ENCODE measurements at places on chromosomes 13 and 19.

- no peak for DNase-seq
These were observed 131.2 kb downstream of the CRYL1 start for GRCh38 chr13:20394506-20394905.

GRCh38 chr13:104416973-104417372, 1350.8 kb upstream of the SLC10A2 start:
- DNase-seq: no peak

DNA sequence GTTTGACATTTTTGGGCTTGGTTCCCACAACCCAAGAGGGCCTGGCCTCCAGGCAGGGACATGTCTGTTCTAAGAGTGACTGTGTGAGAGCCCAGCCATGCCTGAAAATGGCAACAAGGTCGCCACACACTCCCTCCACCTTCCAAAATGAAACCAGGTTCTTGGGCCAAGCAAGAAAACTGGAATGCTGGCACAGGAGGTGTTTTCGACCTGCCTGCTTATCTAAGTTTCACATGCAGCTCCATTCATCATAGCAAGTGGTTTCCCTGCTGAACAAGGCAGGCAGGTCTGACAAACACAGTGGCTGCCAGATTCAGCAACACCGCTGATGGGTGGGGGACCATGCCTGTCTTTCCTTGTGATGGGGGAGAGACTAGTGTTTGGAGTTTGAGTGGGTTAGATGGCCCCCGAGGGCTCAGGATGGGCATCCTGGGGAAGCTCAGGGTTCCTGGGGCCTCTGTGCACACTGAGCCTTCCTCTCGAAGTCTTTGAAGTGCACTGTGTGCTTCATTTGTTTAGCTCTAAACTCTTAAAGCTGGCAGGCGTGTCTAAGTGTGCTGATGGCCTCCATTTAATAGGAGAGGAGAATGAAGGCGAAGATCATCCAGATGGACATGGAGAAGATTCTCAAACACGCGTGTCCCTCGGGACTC, 17.9 kb upstream of the GAS6 start:
- DNase-seq: no peak

- DNase-seq: no peak
These were observed 593.5 kb downstream of the KCTD12 start for GRCh38 chr13:76292726-76293125.

- no peak for DNase-seq
These were observed 1.1 kb downstream of the ARHGAP35 start for GRCh38 chr19:46861691-46862502.

DNA sequence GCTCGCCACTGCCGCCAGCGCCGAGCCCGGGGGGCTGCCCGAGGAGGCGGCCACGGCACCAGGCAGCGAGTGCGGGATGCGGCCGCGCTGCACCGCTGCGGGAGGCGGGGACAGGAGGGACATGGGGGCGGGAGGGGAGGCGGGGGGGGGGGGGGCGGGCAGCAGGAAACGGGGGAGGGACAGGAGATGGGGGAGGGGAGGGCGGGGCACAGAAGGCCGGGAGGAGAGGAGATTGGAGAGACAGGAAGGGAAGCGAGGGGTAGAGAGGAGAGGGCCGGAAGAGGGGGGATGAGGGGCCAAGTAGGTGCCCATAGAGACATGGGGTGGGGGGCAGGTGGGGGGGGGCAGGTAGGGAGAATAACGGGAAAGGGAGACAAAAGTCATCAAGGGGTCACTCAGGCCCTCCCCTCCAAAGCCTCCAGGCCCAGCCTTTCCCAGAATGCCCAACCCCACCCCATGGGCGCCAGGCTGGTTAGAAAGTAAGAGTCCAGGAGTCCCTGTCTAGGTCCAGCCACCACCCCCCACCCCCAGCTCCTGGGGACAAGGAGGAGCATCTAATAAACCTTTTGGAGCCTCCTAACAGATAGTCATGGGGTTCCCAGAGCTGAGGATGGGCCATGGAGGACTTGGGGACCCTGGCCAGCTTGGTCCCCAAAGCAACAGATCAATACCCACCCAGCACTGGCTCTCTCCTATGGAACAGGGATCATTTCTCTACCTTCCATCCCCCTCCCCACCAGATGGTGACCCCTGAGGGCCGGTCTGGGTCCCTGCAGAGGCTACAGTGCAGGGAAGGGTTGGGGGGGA, 9.5 kb downstream of the NR2F6 start:
- DNase-seq: no peak

GRCh38 chr13:102680842-102681740, 13.8 kb downstream of the METTL21C start:
- DNase-seq: no peak

- DNase-seq: no peak
These were observed 35.1 kb downstream of the ELF1 start for GRCh38 chr13:40983725-40984667.

GRCh38 chr19:10984166-10984735, 23.4 kb downstream of the SMARCA4 start:
- no peak for DNase-seq

- no peak for DNase-seq
These were observed 1091.8 kb downstream of the PCDH9 start for GRCh38 chr13:66138172-66138811.

- no peak for DNase-seq
These were observed 567.5 kb downstream of the MYO16 start for GRCh38 chr13:109196948-109197347.

DNA sequence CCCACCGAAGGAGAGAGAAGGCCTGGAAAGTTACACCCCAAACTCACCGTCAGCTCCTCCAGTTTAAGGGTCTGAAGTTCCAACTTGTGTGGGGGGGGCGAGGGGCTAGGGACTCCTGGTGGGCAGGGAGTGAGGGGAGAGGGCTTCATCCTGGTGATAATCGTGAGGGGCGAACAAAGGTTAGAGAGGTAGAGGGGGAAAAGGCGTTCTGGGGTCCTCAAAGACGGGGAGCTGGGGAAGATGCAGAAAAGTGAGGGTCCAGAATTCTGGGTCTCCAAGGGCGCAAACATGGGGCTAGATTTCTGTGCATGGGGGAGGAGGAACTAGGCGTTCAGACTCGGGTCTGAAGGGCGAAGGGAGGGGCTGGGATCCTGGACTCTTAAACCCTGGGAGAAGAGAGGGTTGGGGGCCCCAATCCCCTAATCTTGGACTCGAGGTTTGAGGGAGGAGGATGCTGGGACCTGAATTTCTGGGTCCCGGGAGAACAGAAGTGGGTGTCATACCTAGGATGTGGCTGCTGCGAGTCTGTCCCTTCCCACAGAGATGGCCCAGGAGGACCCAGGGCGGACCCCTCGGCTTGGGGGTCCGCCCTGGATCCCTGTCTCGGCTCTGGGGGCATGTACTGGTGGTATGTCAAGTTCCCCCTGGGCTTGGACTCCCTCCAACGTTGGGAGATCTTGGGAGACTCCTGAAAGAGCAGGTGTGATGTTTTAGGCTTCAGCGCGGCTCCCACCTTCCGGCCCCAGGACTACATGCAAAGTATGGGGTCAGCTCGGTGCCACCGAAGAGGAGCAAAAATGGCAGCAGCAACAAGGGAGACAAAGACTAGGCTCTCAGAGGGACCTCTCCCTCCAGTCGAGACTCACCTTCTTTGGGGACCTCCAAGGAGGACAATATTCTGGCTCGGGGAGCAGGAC, 4.5 kb downstream of the MAMSTR start:
- no peak for DNase-seq

DNA sequence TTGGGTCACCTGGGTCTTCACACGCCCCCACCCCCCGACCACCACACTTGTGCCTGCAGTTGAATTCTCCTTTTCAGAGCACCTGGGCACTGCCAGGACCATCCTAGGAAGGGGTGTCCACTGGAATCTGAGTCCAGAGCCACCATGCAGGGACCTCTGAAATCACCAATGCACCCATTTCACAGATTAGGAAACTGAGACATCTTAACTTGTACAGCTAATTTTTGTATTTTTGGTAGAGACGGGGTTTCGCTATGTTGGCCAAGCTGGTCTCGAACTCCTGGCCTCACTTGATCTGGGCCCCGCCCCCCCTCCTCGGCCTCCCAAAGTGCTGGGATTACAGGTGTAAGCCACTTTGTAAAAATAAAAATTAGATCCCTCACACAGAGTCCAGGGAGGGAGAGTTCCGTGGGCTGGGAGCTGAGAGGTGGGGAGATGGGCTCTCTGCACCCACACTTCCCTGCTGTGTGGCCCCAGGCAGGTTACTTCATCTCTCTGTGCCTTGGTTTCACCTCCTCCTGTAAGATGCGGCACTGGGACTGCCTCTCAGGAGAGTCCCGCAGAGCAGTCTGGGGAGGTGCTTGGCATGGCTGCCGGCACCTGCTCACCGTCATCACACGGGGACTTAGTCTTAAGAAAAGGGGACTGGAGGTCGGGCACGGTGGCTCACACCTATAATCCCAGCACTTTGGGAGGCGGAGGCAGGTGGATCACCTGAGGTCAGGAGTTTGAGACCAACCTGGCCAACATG, 45.9 kb upstream of the C19orf12 start:
- no peak for DNase-seq

DNA sequence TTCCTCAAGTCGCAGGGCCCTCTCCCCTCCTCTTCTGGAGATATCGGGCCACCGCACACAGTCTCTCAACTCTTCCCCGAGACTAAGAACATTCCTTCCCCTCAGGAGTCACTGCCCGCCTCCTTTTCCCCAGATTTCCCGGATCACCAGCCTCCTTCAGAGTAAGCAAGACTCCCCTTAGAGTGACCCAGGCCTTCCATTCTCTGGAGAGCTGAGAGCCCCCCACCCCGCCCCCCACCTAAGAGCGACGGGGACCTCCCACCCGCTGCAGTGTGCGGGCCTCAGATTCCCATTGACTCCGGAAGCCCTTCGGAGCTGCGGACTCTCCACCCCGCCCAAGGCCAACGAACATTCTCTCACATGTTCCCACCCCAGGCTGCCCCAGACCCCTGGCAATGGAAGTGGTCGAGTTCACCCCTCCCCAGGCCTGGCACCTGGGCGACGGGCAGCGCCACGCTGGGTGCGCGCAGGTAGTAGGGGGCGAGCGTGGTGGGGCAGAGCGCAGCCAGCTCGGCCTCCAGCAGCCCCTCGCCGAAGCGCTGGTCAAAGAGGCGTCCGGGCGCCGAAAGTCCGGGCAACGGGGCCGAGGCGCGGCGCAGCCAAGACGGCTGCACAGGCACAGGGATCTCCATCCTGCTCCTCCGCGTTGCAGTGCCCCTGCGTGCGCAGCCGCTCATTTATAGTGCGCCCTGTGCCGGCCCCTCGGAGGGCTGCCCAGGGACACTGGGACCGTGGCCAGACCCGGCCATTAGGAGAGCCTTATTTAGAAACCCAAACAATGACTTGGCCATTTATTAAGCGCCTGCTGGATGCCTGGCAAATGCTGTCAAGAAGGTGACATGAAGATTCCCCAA, at the start of gene HSPB6:
HSPB6 (minus strand) TSS at position 653 of the 854 bp plus-strand sequence; CDS start at position 632, 21 bp downstream.
- no peak for DNase-seq

- no peak for DNase-seq
These were observed 45.6 kb downstream of the RNASEH2B start for GRCh38 chr13:50955241-50955640.

DNA sequence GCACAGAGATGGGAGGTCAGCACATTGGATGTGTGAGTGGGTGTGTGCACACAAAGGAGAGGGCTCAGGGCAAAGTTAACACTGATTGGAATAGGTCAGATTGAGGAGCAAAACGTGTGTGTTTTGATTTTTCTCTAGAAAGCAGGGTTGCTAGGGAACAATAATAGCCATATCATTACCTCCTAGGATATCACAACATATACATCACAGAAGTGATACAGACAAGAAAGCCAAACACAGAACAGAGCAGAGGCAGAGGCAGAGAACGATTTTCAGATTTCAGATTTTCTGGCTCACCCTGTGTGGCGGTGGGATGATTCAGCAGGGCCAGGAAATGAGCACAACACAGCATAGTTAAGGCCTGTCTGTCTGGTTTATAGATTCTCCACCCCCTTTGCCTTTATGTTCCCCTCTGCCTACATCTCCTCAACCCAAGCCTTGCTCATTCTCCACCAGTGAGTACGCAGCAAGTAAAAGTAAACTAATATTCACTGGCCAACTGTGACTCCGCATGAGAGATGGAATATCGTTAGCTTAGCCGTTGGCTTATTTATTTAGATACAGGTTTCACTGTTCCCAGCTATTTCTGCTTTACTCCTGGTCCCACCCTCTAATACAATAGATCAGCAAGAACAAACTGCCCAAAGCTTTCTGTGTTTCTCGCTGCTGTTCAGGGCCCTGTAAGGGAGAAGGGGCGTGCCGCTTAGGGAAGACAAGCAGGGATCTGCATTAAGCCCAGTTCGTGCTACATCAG, 182.7 kb upstream of the TSC22D1 start:
- peak; percentile 71 for DNase-seq

GRCh38 chr13:111566567-111566966, 246.1 kb downstream of the TEX29 start:
- no peak for DNase-seq

DNA sequence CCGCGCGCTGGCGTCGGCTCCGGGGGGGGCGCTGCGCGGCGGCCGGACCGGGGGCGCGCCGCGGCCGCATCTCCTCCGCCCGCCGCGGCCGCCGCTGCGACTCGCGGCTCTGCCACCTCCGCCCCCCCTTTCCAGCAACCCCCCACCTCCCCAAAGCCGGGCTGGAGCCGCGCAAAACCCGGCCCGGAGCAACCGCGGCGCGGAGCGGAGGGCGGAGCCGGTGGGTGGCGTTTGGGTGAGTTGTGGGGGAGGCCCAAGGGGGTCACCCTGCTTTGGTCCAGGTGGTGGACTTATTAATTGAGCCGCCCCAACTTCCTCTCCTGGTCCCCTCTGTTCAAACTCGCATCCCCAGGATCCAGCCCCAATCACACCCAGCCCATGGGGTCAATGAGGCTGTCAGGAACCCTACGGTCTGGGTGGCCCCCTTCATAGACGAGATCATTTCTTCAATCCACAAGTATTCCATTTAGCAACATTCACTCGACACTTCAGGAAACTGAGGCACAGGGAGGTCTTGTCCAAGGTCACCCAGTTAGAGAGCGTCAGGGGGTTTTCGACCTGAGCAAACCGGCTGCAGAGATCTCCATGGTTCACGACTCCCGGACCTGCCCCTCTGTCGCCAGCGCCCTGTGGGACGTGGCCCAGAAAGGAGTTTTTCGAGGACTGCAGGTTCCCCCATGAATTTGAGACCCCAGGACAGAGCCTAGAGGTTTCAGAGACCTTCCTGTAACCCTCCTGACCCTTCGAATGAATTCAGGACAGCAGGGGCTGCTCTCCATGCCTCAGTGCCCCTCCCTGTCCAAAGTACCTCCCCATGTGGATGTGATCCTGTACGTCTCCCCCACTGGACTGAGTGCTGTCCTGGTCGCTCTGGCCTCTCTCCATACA, 22.4 kb upstream of the SEMA6B start:
- DNase-seq: no peak

- DNase-seq: no peak
These were observed 3.7 kb downstream of the GAS6 start for GRCh38 chr13:113860051-113860664.

DNA sequence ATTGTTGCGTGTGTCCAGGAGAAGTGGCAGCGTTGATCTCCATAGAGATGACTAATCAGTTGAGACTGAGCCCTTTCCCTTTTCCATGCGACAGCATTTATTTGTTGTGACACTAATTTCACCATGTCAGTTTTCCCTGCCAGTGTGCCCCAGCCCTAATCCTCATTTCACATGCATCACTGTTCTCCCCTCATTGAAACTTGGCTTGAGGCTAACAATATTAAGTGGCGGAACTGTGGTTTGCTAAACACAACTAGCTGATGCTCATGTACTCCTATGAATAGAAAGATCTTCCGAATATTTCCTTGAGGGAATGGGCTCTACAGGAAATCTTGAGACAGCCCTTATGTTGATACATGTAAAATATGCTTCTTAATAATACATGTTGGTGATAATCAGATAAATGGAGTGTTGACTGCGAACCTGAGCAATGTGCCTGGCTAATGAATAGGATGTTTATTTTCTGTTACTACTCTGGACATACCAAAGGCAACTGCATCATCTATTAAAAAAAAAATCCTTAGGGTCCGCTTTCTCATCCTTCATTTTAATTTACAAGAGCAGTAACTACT, 258.6 kb downstream of the ATP8A2 start:
- no peak for DNase-seq

- peak; percentile 92 for DNase-seq
These were observed 18.5 kb downstream of the CYP2A6 start for GRCh38 chr19:40831502-40832430.
